Activated T-helper 1 cell treated with Interleukin-2 at 50 U/mL for 16 hours (primary cell): ENCODE measurements at places on chromosomes 11 and 22.

GRCh38 chr11:119222308-119222707 is 16.2 kb downstream of the CBL start:
- DNase-seq, result no peak

DNA sequence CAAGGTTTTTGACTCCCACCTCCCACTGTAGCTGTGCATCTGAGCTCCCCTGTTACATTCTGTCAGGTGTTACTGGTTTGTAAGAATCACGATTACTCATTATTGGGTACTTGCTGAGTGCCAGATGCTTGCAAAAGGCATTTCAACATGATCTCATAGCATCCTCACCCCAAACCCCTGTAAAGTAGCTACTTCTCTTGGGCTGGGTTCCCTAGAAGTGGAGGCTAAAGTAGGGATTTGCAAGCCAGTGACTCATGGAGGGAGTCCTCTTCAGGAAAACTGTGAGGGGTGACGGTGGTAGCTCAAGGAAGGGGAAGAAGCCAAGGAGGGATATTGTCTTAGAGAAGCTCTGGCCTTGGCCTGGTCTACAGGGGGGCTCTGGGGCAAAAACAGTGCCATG is 78.6 kb downstream of the TIMP3 start:
- no peak for DNase-seq

GRCh38 chr11:92811341-92811740 is 158.1 kb upstream of the MTNR1B start:
- DNase-seq, result no peak

DNA sequence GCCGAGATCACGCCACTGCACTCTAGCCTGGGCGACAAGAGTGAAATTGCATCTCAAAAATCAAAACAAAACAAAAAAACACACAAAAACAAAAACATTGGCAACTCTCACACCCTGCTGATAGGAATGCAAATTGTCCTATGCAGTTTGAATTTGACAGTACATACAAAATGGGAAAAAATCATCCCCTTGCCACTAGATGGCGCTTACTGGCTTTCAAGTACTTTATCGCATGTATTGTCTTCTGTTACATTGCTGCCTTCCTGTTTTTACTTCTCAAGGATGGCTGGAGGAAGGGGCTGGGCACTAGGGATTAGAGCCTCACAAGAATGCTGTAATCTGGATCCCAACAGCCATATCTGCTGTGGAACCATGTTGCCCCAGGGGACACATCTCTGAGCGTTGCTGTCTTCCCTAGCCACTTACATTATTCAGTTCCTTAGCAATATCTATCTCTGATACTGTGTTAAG is 59.4 kb upstream of the A4GALT start:
- no peak for DNase-seq

DNA sequence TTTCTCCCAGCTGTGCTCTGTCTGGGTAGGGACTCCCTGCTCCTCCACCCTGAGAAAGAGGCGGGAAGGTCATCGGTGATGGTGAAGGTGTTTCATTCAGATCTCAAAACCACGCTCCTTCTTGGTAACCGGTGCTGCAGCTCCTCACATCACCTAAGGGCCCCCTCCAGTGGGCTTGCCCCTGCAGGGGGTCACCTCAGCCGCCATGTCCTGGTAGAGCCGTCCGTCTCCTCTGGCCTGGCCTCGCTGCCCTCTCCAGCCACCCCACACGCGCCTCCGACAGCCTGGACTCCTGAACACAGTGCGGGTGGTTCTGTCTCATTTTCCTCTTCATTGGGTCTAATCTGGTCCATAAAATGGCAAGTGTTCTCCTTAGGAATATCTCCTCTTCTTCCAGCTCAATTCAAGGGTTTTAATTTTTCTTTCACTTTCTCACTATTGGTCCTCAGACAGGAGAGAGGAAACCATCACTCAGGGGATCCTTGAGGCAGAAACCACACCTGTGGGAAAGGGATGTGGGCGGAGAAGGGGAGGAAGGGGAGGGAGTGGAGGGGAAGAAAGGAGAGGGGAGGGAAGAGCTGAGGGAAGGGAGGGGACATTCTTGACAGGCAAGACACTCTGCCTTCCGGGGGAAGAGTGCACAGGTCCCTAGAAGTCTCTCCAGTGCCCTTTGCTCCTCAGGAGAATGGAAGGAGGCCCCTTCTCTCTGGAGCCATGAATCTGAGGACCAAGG is 1338.4 kb downstream of the TBC1D22A start:
- DNase-seq, result no peak

GRCh38 chr22:42747701-42748513 is 27.2 kb upstream of the A4GALT start:
- DNase-seq, result no peak

DNA sequence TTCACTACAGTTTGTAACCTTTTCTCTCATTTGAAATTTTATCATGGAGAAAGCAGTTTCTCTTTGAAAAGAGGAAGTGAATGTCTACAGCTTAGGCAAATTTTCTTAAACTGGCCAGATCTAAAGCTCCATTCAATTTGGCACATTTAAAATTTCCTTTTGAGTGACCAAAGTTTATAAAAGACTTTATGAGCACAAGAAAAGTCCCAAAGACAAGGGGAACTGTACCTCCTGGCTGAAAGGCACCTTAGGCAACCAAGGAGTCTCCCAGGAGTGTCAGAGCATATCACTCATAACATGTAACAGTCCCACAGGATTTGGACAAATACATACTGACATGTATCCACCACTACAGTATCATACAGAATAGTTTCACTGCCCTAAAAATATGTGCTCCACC is 41.3 kb downstream of the NARS2 start:
- no peak for DNase-seq

- DNase-seq, result peak; percentile 66
Measured at GRCh38 chr11:118051611-118052461, 25.0 kb upstream of the TMPRSS4 start.

GRCh38 chr22:49214976-49215375 is 612.7 kb downstream of the BRD1 start:
- no peak for DNase-seq

GRCh38 chr22:46052331-46052771 is 75.4 kb upstream of the WNT7B start:
- DNase-seq, result no peak

DNA sequence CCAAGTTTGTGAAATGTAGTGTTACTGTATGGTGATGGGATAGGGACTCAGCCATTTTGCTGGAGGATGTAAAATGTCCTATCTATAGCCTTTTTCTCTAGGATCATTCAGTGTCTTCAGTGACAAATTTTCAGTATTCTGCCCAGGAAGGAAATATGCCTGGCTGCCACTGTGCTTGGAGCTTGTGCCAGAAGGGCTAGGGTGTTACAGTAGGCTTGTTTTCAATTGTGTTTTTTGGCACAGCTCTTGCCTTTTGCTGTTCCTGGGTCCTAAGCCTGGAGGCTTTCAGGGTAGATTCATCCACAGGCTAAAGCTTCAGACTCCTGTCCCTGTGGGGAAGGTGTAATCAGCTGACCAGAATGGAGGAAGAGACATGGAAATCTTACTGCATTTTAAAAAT is 22.0 kb upstream of the PHOX2A start:
- no peak for DNase-seq

- DNase-seq, result no peak
Measured at GRCh38 chr22:44424867-44425693, 73.0 kb downstream of the RTL6 start.

DNA sequence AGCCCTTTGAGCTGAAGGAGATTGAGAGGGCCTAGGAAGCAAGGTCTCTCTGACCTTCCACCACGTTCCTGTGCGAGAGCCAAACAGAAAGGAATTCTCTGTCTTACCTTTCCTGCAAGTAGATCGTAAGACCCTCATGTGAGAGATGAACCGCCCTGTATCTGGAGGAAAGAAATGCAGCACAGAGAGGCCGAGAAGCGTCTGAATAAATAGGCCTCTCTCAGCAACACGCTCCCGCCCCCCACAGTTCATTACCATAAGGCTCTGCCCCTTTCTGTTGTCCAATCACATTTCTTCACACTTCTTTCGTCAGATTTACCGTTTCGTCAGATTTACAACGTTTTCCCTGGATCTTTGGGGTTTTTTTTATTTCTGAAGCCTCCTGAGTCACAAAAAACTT is 90.3 kb downstream of the BLID start:
- DNase-seq, result no peak

GRCh38 chr22:42743501-42743991 is 22.9 kb upstream of the A4GALT start:
- DNase-seq, result no peak

DNA sequence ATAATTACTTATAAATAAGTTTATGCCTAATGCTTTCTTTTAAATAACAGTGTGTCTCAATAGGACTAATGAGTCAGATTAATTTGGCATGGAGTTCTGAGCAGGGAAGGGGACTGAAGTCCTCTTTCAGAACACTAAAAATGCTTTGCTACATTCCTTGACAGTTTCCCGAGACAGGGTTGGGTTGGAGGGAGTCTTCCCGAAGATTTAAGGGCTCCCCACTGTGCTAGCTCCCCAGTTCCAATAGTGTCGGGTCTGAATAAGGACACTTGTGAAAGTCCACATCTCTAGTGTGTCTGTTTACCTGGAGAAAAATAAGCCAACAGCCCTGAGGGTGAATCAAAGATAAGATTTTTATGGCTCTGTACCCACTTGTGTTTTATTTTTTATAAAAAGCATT is 41.8 kb upstream of the HSD17B12 start:
- no peak for DNase-seq

DNA sequence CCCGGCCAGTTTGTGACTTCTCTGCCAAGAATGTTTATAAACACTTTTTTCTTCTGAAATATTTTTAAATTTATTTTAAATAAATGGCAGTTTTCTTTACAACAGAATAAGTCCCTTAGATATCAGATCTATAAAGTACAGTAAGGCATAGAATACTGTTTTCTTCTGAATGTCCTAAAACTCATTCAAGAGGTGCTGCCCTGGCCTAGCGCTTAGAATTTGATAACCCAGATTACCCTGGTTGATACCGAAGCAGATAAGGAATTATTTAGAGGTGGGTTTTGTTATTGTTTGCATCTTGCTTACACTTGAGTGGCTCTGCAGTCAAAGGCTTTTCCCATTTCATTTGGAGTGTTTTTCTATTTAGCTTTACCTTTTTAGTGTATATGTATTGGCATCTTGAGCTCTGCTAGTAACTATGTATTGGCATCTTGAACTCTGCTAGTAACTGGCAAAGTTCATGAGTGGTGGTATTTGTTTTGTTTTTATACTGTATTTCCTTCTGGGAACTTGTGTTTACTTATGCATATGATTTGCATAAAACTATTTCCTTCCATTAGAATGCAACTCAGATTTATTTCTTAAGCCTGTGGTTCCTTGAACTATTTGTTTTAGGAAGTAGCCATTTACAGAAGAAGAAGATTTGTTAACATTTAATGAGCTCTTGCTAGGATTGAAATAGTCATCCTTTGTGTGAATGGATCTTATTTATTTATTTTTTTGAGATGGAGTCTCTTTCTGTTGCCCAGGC is 1.2 kb downstream of the ACAD8 start:
- DNase-seq, result no peak

DNA sequence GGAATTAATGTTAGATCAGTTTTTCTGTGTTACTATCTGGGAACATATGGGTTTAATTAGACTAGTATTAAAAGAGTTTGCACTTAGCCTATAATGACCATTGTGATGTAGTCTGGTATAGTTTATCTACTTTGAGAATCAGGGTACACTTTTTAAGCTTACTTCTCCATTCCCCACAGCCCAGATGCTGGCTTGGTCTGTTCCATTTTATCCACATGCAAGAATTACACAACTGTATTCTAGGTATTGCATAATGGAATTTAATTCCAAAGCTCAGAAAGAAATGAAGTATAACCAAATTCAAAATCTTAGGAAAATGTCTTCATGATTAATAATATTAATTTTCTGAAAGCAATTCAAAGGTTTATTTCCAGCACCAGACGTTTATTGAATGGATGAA is 122.2 kb upstream of the PDGFD start:
- DNase-seq, result no peak

DNA sequence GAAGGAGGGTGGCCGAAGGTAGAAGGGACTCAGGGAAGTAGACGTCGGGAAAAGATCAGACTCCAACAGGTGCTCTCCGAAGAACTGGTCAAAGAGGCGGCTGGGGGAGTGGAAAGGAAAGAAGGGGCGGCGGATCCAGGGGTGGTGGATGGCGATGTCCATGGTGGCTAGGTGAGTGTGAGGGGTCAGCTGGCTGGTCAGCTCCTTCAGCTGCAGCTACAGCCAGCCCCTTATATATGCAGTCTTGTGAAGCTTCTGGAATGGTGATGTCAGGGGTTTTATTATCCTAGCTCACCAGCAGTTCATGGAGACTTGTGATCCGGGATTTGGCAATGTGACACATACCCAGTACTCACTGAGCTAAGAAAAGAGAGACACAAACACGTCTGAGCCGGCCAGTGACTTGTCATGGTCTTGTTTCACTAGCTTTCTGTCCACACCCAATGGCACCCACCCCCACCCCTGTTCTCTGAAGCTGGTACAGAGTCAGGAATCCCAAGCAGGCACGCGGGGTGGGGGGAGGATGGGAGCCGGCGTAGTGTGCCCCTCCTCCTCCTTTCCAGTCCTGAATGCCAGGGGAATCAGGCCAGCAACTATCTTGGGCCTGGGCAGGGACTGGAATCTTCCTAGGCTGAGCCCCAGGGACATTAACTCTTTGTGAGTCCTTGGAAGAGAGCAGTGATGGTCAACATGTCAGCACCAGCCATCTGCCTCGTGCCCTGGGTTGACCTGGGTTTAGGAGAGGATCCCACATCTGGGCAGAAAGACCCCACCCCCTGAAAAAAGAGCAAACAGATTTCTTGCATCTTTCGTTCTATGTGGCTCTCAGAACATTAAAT is at the start of gene CRYAB:
Gene CRYAB, minus strand, starts transcription at position 208 of the 839 bp plus-strand sequence. Its CDS starts 46 bp downstream, at position 162.
- DNase-seq, result no peak

- DNase-seq, result no peak
Measured at GRCh38 chr11:65790902-65791650, 4.2 kb downstream of the OVOL1 start.

DNA sequence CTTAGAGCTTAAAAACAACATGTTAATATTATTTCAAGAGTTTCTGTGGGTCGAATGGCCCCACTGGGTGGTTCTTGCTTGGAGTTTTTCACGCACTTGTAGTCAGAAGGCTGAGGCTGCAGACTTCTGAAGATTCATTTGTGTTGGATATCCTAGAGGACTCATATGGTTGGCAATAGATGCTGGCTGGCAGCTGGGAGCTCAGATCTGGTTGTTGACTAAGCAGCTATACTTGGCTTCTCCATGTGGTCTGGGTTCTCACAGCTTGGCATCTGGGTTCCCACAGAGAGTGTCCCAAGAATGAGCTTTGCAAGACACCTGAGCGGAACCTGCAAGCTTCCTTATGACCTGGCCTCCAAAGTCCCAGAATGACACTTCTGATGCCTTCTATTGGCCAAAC is 163.9 kb upstream of the ZC3H12C start:
- DNase-seq, result no peak

GRCh38 chr11:35752115-35752514 is 89.5 kb downstream of the TRIM44 start:
- no peak for DNase-seq

- no peak for DNase-seq
Measured at GRCh38 chr11:70550456-70551195, 152.3 kb downstream of the CTTN start.

GRCh38 chr11:66881451-66881835 is 24.6 kb downstream of the LRFN4 start:
- no peak for DNase-seq

GRCh38 chr11:73317373-73317772 is 9.3 kb downstream of the ARHGEF17 start:
- no peak for DNase-seq
